ENCODE measurements at places on chromosomes 3 and 15.

- no peak for DNase-seq
Measured at GRCh38 chr3:120088622-120089021, 5.6 kb downstream of the GSK3B start.

DNA sequence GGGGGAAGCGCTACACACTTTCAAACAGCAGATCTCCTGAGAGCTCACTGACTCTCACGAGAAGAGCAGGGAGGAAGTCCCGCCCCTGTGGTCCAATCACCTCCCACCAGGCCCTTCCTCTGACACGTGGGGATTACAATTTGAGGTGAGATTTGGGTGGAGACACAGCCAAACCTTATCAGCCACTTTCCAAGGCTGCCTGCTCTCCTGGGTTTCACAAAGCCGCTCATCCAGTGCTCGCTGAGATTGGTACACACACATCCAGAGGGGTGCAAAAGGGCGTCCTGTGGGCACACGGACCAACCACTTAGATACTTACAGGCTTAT, 23.1 kb downstream of the XXYLT1 start:
- DNase-seq: no peak

GRCh38 chr15:90994059-90994416, 297 bp downstream of the PRC1 start:
- no peak for DNase-seq

- no peak for DNase-seq
Measured at GRCh38 chr3:187717572-187717971, 15.2 kb upstream of the RTP2 start.

GRCh38 chr3:19264424-19264823, 116.1 kb downstream of the KCNH8 start:
- DNase-seq: no peak

GRCh38 chr3:19911452-19911851, 22.6 kb downstream of the EFHB start:
- no peak for DNase-seq

- DNase-seq: peak; percentile 59
Measured at GRCh38 chr15:50906954-50907600, 1.4 kb upstream of the AP4E1 start.

DNA sequence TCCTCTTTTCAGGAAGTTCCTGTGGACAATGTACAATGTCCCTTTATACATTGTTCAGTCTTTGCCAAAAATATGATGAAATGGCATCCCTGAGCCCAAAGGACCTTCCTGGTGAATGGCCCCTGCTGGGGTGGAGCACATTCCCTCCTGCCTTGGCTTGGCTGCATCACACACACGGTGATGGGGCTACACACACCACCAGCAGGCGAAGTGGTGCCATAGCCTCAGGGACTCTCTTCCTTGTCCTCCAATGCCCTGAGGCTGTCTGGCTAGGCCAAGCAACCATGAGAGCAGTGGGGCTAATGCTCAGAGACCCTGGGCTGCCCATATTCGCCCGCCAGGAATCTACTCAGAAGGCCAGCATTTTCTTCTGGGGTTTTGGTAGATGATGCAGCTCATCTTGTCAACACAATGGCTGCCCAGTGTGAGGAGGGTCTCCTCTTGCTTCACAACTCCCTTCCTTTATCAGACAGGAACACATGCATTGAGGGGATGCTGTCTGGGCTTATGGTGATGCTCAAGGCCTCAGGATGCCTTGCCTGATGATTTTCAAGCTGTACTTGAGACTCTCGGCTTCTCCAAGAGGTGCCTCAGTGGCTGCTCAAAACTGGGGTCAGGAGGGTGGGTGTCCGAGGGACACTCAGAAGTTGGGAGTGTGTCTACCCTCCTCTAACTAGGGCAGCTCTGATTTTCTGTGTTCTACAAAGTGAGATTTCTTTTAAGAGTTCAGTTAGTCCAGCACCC, 40.9 kb upstream of the EPHB1 start:
- DNase-seq: no peak

DNA sequence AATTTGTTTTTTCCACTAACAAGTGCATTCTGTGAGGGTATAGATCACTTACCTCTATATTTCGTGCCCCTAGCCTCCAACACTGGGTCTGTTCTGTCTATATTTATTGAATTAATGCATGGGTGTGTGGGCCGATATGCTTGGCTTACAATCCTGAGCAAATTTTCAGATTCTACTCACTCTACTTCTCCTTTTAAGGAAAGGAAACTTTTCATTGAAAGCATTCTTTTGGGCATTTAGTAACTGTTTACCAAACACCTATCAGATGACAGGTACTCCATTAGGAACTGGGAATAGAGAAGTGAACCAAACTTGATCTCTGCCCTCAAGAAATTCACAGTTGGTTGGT, 60.5 kb downstream of the TLE3 start:
- DNase-seq: no peak

DNA sequence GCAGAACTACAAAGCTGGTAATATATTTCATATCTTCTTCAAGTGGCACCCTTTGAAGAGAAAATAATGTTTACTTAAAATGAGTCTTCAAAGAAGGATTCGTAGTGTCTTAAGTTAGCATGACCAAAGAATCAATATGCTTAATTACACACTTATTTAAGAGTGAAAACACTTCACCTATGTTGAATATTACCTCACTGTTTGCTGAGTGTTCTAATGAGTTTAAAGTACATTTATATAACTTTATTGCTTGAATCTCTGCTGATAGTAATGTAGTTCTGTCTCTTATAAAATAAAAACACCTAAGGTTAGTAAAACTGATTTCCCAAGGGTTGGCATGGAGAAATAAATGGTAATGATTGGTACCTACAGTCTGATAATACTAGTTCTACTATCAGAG, 143.3 kb upstream of the SLC2A2 start:
- DNase-seq: no peak

DNA sequence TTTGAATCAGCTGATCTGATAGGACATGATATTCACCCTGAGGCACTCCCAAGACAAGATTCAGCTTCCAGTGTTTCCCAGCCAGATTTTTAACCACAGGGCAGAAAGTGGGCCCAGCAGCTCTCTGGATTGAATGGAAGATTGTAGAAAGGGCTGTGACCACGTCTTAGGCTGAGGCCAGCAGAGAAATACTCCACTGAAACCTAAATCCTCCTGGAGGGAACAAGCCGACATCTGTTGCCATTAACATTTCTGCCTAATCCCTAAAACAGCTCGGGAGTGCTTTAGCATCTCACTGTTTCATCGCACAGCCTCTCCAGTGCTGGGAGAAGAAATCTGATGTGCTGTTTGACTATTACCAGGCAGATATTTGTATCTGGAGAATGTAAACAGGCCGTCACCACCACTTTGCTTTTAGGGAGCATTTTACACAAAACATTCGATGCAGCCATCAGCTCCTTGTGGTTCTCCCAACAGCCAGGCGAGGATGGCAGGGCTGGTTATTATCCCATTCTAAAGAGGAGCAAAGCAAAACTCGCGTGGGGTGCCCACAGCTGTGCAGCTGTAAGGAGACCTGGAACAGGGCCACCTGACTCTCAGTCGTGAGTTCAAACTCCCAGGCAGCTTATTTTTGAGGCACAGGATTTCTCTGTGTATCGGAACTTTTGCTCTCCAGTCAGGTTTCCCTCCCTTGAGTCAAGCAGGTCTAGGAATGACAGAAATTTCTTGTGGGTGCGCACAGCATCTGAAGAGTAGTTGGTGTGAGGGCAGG, 117.4 kb downstream of the LIPC start:
- DNase-seq: no peak

GRCh38 chr3:178318941-178319816, 217.1 kb upstream of the KCNMB2 start:
- no peak for DNase-seq

DNA sequence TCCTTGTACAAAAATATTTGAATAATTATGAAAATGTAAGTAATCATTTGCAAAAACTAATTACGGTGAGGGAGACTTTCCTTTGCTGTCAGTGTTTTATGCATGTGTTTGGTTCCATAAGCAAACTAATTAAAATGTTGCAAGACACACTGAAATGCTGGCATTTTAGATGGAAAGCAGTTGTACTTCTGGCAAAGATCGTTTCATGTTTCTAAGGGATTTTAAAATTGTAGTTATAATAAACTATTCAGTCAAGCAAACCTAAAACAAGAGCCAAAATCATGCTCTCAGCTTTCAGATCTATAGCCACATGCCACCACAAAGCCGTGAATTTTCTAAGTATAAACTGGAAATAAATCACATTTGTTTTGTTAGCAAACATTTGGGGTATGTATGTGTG, 240.1 kb upstream of the ZNF385D start:
- DNase-seq: no peak

DNA sequence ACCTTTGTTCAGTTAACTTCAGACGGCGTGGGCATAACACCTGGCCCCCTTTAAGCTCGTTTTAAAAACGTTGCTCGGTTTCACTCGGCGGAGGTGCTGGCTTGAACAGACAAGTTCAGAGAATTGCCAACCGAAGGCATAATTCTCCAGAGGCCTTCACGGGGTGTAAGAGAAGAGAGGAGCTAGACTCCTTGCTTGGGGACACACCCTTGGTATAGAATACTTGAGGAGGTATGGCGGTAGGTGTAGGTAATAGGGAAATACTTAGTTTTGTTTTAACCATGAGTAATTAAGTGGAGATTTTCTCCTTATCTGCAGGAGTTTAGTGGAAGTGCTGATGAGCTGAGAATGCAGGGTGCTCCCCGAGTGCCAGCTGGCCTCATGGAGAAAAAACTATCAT, 921 bp downstream of the FBXL2 start:
- no peak for DNase-seq

DNA sequence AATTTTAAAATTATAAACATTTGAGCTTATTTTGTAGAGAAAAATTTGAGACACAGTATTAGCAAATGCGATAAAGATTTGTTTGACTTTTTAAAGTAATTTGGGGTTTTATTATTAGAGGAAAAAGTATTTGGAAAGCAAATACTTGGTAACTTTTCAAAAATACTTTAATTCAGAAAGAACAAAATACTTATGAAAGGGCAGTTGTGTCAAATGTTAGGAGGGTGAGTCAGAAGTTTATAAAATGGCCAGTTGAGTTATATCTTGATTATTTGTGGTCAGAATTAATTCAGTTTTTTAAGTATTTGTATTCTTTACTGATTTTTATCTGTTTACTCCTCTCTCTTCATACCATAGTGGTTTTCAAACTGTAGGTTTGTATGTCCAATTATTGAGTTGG, 12.1 kb downstream of the LACTB start:
- no peak for DNase-seq

DNA sequence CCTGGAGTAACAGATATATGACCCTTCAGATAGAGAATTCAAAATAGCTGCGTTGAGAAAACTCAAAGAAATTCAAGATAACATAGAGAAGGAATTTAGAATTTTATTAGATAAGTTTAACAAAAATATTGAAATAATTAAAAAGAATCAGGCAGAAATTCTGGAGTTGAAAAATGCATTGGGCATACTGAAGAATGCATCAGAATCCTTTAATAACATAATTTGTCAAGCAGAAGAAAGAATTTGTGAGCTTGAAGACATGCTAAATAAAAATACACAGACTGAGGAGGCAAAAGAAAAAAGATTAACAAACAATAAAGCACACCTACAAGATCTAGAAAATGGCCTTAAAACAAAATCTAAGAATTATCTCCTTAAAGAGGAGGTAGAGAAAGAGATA, 50.5 kb downstream of the SPTSSB start:
- DNase-seq: no peak

- DNase-seq: no peak
Measured at GRCh38 chr15:24729760-24730159, 54.2 kb downstream of the NPAP1 start.

DNA sequence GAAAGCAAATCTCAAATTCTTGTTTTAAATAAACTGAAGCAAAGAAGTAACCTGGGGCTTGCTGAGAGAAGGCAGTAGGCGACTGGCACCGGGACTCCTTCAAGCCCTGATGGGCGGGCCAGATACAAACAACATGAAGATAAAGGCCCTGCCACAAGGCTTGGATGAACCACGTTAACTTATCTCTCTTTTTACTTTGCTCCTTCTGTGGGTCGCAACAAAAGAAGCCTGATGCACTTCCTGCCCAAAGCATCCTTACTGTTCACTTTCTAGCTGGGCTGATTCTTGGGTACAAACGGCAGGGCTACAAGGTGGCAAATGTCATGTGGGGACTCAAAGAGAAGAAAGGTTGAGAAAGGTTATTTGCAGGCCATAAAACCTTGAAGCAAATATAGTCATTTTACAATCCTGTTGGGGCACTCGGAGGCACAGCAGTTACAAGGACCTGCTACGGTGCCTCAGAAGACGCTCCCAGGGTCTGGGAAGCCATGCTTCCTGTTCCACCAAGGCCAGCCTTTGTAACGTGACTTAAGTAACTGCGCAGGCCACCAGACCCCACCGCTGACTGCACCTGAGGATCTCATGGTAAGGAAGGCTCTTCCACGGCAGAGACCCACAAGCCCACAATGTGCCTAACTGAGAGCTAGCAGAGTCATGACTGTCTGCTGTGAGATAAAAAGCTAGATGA, 71.1 kb downstream of the CHSY1 start:
- DNase-seq: no peak

DNA sequence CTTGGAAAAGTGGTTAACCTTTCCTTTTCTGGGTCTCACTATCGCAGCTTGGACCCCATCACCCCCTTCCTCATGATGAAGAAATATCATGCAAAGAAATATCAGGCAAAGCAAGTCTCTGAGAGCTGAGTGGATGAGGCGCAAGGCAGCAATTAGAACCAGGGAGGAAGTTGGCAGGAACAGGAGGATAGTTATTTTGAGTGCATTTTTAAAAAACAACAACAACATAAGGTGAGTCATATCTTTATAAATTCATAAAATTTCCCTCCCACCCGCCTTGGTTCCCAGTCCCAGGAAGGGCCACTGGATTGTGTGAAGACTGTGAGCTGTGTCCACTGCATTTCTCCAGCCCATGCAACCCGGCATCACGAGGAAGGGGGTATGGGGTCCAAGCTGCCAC, 316.9 kb upstream of the TLE3 start:
- no peak for DNase-seq

DNA sequence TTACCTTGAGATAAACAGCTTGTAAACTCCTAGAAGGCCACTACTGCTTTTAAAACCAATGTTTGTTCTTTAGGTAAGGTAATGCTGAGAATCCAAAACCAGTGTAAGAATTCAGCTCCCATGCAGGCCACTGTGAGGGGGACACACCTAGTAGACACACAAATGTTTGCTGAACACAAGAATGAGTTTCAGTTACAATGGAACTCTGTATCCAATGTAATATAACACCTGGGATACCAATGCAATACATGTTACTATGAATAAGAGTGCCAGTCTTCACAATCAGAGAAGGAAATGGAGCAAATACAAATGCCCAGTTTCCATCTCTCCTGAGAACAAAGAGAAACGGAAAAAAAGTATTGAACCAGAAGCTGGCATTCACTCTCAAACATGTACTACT, 65.9 kb downstream of the IGF2BP2 start:
- no peak for DNase-seq

DNA sequence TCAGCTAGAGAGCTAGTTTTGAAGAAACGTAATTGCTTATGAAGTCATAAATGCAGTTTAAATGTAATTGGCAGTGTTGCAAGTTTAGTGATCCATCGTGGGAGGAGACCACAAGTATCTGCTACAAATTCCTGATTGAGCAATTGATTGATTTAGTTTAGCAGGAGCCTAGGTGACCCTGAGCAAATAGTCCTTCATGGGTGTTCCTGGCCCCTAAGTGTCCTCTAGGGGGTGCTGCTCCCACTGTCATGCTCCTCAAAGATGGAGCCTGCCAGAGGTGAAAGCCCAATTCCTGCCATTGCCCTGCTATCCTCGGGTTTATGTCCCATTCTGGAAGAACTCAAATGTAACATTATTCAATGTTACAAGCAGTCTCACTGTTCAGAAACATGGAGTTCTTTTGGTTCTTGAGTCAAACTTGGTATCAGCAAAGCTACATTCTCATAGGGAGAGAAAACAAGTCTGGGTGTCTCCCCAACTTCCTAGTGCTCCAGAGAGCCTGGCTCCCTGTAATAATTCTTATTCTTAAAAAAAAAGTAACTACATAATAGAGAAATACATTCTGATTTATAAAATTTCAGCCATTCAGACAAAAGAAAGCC, 29.8 kb upstream of the SENP5 start:
- DNase-seq: peak; percentile 53

All from GM18507 (cell line).